ENCODE measurements at places on chromosomes 5 and 9.

- DNase-seq = no peak
Measured at GRCh38 chr5:172850454-172850797, 16.4 kb downstream of the ERGIC1 start.

- DNase-seq = no peak
Measured at GRCh38 chr9:110006657-110007056, 201.3 kb downstream of the C9orf152 start.

DNA sequence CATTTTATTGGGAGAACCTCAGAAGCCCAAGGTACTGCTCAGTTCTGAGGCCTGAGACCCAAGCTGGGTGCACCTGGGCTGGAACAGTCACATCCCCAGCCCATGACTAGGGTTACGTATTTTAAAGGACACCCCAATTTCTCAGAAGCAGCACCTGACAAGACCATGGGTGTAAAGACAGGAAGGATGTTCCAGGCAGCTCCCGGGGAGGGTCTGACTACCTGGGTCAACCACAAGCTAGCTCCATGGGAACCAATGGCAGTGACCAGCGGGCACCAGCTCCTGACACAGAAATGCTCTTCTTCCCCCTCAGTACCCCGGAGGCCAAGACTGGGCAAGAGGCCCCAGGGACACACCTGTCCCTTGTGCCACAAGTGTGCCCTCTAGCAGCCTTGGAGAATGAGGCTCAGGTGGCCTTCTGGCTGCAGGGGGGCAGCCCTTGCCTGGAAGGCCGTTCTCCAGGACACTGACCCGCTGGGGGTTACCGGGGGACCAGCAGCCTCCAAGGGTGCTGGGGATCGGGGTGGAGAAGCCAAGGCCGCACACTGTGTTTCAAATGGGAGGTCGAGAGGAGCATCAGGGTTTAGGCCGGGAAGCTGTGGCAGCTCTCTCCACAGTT is 52.6 kb downstream of the IPPK start:
- no peak for DNase-seq

DNA sequence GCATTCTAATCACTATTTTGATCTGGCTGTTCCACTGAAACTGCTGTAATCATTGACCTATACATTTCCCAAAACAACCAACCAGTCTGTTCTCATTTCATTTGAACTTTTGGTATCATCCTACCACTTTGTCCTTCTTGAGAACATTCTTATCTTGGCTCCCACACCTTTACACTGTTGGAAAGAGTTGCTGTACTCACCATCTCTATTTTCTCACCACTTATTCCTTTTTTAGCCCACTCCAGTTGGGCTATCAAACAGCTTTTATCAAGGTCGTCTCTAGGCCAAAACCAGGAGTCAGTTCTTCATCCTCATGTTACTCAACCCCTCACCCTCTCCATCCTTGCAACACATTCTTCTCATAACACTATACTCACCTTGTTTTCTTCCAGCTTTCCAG is 170.1 kb downstream of the KDM4C start:
- no peak for DNase-seq

DNA sequence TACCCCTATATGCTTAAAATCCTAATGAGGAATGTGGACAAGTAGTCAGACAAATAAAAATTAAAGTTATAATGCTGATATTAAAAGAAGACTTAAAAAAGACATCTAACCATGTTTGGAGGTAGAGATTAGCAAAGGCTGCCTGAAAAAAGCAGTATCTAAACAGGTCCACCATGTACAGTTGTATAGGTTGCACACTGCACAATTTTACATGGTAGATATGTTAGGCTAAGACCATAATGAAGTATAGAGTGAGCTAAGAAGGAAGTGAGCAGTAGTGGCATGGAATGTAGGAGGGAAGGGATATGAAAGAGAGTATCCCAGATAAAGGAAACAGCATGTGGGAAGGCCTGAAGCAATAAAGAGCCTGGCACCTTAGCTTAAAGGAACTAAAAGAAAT is 51.1 kb downstream of the MAMDC2 start:
- DNase-seq = no peak

DNA sequence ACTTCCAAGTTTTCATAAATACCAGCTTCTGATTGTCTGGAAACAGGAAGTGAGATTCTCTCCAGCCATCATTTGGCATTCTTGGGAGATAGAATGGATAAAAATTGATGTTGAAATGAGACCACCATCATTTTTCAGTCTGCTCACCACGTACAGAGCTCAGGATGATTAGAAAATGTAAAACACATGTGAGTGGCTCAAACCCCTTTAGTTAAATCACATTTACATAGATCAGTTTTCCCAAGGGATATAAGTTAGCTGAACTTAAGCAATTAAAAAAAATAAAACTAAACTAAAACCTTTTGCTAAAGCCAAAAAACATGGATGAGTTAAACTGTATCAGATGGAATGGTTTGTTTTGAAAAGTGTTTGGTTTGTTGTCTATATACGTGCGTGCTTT is 37.1 kb upstream of the GDNF start:
- DNase-seq = no peak

GRCh38 chr5:63963926-63964325 is 1.7 kb upstream of the HTR1A start:
- DNase-seq = no peak

GRCh38 chr9:7226007-7226640 is 468.4 kb downstream of the KDM4C start:
- no peak for DNase-seq

Measured in HCEC 1CT (cell line).